ENCODE measurements at places on chromosomes 1 and 21. TPM values are rescaled to one million over a fixed set of nuclear protein-coding genes. Genes with fewer than 3 reads are reported as not detected.

The TNFRSF4 gene
- not detected for total RNA-seq

The VWA5B1 gene
- total RNA-seq = not detected

The IVL gene
- not detected for total RNA-seq

The TPR gene
- total RNA-seq = 43.4 TPM

The AVPR1B gene
- not detected for total RNA-seq

The COL8A2 gene
- total RNA-seq = 0.08 TPM

The THEMIS2 gene
- total RNA-seq = 0.65 TPM

The DENND4B gene
- 38.4 TPM for total RNA-seq

The L1TD1 gene
- total RNA-seq = not detected

The PTGS2 gene
- total RNA-seq = 4.5 TPM

The NECTIN4 gene
- 2.9 TPM for total RNA-seq

The SLC2A5 gene
- total RNA-seq = 0.13 TPM

The CLCA1 gene
- not detected for total RNA-seq

The TEKT2 gene
- total RNA-seq = not detected

The S100A11 gene
- 1,837 TPM for total RNA-seq

The ZSCAN20 gene
- total RNA-seq = 1.9 TPM

The ISG20L2 gene
- total RNA-seq = 40.7 TPM

The TRIM67 gene
- total RNA-seq = 0.12 TPM

The DLGAP3 gene
- total RNA-seq = 0.14 TPM

The DENND2D gene
- total RNA-seq = 1.6 TPM

The ZBTB8A gene
- total RNA-seq = 4.0 TPM

The ICOSLG gene
- 2.0 TPM for total RNA-seq

The ANKRD35 gene
- total RNA-seq = not detected

The TTLL7 gene
- total RNA-seq = 2.6 TPM

The ZNF683 gene
- not detected for total RNA-seq

The DPM3 gene
- 103 TPM for total RNA-seq

The SLC30A7 gene
- total RNA-seq = 8.4 TPM

The DIO1 gene
- total RNA-seq = not detected

The TMEM125 gene
- not detected for total RNA-seq

The FAM110D gene
- total RNA-seq = 0.05 TPM

The RHEX gene
- not detected for total RNA-seq

The HOOK1 gene
- total RNA-seq = 0.31 TPM

The PLA2G2A gene
- total RNA-seq = not detected

The ARHGAP30 gene
- total RNA-seq = 0.07 TPM

The LRRC3 gene
- 2.4 TPM for total RNA-seq

The HFM1 gene
- total RNA-seq = not detected

The OR2M3 gene
- total RNA-seq = not detected

The TAF1A gene
- 9.6 TPM for total RNA-seq

The CYP4X1 gene
- not detected for total RNA-seq

The PAQR6 gene
- total RNA-seq = 3.4 TPM

The MASP2 gene
- total RNA-seq = 0.33 TPM

The YOD1 gene
- total RNA-seq = 7.8 TPM

The ZNF593OS gene
- not detected for total RNA-seq

The RNF223 gene
- 0.27 TPM for total RNA-seq

The SLC25A34 gene
- 0.48 TPM for total RNA-seq

The TOR3A gene
- 42.9 TPM for total RNA-seq

The SYCP1 gene
- not detected for total RNA-seq

Measured in A549 treated with ZK216348 at 1 μM for 4 hours (cell line).